ENCODE measurements at places on chromosomes 13 and 19.

- DNase-seq: no peak
Observed at GRCh38 chr19:55467236-55468053, 2.9 kb upstream of the C19orf85 start.

DNA sequence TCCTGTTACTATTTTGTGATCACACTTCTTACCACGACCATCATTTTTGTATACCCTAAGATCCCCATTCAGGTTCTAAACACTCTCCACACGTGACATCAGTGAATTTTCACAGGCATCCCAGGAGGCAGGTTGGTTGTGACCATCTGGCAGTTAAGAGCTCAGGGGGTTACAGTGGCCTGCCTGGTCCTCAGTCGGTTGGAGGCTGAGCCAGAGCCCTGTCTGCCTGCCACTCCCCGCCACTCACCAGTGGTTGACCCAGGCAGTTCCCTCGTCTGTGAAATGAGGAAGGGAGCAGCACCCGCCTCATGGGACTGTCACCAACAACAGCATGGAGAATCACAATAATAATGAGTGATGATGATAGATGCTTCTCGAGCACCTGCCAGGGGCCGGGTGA lies 36.4 kb upstream of the EHD2 start:
- DNase-seq: no peak

- no peak for DNase-seq
Observed at GRCh38 chr13:94886191-94886590, 173.8 kb upstream of the SOX21 start.

GRCh38 chr19:531753-532560 lies at the start of gene CDC34:
CDC34 (plus strand) TSS chr19:531760; CDS start chr19:531932, 172 bp downstream.
- no peak for DNase-seq

DNA sequence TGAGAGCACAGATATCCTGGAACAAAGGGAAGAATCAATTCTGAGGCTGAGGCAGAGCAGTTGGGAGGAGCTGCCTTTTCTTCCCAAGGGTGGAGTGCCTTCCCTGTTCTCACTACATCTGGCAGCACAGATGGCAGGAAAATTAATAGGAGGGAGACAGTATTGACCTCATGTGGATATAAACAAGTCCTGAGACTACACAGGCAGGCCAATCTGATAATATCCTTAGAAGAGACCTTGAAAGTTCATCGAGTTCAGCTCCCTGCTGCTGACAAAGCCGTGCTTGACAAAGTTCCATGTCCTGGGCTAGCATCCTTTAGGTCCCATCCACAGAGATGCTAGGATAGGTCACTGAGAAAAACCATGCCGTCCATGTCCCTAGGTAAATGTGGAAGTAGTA lies 1451.5 kb downstream of the EFNB2 start:
- no peak for DNase-seq

GRCh38 chr13:110307767-110308655 lies 927 bp downstream of the COL4A2 start:
- DNase-seq: no peak

DNA sequence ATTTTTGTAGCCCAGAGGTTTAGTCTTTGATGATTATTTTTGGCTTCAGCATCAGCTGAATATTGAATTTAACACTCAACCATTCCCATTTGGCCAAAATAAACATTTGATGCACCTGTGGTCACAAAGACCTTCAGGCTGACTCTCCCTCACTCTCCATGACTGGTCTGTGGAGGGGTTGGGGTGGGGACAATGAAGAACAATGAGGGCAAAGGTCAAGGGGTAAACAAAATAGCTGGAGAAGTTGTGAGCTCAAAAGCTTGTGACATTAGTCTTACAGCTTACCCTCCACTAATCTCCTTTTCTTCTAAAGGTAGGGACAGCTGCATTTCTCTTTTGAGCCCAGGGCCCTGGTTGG lies 86.9 kb downstream of the SLC15A1 start:
- DNase-seq: no peak

GRCh38 chr13:108305655-108306054 lies 36.1 kb downstream of the TNFSF13B start:
- no peak for DNase-seq

DNA sequence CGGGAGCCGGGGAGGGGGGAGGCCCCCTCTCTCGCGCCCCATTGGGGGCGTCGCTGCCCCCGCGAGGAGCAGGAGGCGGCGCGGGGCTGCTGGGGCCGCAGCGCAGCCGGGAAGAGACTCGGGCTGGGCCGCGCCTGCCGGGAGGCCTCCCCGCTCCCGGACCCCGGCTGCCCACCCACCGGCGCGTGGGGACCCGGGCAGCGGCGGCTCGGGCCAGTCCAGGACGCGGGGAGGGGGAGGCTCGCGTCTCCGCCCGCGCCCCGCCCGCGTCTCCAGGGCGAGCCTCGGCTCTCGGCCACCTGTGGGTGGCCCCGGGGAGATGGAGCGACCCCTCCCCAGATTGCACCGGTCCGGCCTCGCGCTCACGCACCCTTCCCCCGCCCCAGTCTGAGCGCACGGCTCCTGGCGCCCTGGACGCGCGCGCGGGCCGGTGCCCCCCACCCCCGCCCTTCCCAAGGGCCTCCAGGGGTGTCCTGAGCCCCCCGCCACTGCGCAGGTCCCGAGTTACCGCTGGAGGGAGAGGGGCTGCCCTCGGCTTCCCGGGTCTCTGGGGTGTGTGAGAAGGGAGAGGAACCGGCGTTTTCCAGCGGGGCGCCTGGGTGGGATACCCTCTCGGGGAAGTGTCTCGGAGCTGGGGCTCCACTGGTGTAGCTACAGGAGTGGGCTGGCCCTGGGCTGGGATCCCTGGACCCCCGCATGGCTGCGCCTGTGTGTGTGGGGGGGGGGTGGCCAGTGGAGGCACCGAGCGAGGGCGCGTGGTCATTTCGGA lies 645 bp downstream of the PALM start:
- DNase-seq: no peak

DNA sequence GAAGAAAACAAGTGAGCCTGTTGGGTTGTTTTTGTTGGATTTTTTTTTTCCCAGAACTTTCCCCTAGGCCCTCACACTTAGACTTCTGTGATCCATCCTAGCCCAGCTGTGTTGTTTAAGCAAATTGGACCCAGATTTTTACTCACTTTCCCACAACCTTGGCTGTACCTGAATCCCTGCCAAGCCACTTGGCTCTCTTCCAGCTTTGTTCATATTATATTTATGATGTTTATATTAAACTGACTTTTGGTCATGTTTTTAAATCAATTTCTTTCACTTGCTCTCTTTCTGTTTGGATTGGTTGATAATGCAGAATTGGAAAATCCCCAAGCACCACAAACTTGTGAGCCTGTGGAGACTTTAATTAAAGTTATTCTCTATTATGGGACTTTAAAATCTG lies 16.6 kb downstream of the OLFM4 start:
- DNase-seq: no peak

DNA sequence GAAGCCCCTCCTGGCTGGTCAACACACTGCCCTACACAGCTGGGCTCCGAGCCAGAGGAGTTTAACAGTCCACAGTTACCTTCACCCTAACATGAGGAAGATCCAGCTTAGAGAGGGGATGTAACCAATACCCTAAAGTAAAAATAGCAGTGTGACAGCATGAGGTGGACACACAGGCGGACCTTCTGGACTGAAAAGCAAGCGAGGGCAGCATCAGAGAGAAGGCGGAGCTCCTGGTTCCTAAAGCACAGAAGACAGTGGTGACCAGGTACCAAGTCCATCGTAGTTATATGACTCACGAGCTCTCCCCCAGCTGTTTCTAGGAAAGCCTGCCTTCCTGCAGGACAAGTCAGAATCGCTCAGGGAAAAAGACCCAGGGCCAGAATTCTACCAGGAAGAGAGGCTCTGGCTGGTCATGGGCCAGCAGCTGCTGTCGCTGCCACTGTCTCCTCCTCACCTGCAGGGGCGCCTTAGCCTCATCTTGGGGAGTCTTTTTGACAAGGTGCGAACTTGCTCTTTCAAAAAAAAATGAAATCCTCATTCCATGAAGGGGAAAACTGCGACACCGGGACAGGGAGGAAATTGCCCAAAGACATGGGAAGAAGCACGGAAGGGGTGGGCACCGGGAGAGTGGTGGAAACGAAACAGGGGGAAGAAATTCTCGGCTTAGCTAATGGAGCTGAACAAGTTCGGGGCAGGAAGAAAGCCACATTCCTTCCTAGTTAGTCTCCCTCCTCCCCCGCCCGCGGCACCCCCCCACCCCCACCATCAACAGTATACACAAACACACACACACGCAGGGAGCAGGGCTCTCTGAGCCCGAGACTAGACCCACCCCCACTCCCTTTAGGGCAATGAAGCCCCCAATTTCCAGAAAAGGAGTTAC lies 1.7 kb downstream of the ELL start:
- no peak for DNase-seq

- DNase-seq: no peak
Observed at GRCh38 chr19:33268162-33268991, 34.0 kb downstream of the CEBPA start.

- DNase-seq: no peak
Observed at GRCh38 chr19:19354007-19354406, 33.4 kb downstream of the MAU2 start.

GRCh38 chr13:28854657-28855056 lies 34.5 kb downstream of the MTUS2 start:
- no peak for DNase-seq

GRCh38 chr19:52584736-52585440 lies 14.8 kb downstream of the ZNF701 start:
- DNase-seq: no peak

- DNase-seq: no peak
Observed at GRCh38 chr19:49057636-49058234, at the start of gene CGB7. CGB7 (minus strand) TSS chr19:49057749; CDS start chr19:49055375, 2,374 bp downstream.

DNA sequence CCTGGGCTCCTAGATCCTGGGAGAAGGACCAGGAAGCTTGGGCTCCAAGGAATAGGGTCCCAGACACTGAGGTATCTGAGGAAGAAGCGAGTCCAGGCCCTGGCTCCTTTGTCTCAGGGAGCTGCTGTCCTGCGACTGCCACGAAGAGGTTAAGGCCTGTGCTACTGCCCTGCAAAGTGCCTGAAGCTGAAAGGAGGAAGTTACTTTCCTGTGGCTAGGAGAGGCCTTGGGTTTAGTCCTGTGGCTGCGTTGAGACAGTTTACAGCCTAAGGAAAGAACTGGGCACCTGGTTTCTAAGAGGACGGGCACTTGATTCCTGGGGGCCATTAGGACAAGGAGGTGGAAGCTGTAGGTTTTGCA lies 2.8 kb downstream of the MYADM start:
- DNase-seq: no peak

- no peak for DNase-seq
Observed at GRCh38 chr13:30681843-30682242, 53.5 kb upstream of the ALOX5AP start.

GRCh38 chr13:113489549-113490495 lies 689 bp downstream of the DCUN1D2 start:
- peak; percentile 23 for DNase-seq

GRCh38 chr13:24212674-24213073 lies 52.2 kb downstream of the SPATA13 start:
- DNase-seq: no peak

GRCh38 chr19:1836458-1837221 lies 11.6 kb downstream of the REXO1 start:
- no peak for DNase-seq

DNA sequence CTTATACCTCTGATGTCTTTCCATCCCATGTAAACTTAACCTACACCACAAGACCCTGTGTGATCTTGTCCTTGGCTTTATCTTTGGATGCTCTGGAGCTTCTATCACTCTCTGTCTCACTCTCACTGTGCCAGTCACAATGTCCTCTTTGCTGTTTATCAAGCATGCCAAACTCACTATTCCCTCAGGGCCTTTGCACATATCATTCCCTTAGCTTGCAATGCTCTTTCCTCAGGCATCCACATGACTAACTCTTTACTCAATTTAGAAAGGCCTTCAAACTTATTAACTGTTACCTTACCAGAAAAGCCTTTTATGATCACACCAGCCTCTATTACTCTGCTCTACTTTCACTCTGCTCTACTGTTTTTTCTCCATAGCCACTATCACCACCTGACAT lies 354.1 kb downstream of the RFC3 start:
- no peak for DNase-seq

GRCh38 chr19:43310221-43310620 lies 40.9 kb upstream of the PSG9 start:
- DNase-seq: no peak

DNA sequence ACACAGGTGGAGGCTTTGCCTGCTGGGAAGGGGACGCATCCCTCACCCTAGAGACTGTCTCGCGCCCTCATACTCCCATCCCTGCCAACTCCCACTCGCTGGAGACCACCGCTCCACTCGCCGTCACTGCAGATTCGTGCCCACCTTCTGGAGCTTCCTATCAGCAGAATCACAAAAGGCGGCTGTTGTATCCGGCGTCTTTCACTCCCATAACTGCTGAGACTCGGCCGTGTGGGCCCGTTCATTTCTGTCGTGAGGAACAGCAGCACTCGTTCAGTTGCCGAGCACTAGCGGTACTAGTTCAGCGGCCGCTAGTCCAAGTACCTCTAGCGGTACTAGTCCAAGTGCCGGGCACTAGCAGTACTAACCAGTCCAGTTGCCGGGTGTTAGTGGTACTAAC lies 124.6 kb upstream of the MCF2L start:
- no peak for DNase-seq

- no peak for DNase-seq
Observed at GRCh38 chr13:63554157-63554556, 2138.5 kb upstream of the PCDH20 start.
